ENCODE measurements at places on chromosomes 13 and 19. TPM values are rescaled to one million over a fixed set of nuclear protein-coding genes. Genes with fewer than 3 reads are reported as not detected.
A peak's percentile ranks its signal among the peaks of the same experiment; 100 is the strongest.

GRCh38 chr13:25796474-25796873, 255.3 kb downstream of the SHISA2 start:
- DNase-seq: no peak
- H3K27me3 ChIP-seq: no peaks in the 10 kb centered on the region
- no peak overlapping the region for H3K27ac ChIP-seq

- H3K27ac ChIP-seq: peak overlapping the region; percentile 71
- no peaks in the 10 kb centered on the region for H3K27me3 ChIP-seq
- no peaks in the 10 kb centered on the region for H3K36me3 ChIP-seq
- peaks cover 5% of the 10 kb centered on the region for H3K4me1 ChIP-seq
- no peak for DNase-seq
Observed at GRCh38 chr19:3699741-3700241, 477 bp downstream of the PIP5K1C start.

- H3K4me1 ChIP-seq: no peaks in the 10 kb centered on the region
- no peaks in the 10 kb centered on the region for H3K27me3 ChIP-seq
- H3K27ac ChIP-seq: no peak overlapping the region
- DNase-seq: no peak
Observed at GRCh38 chr19:43624933-43625332, 5.5 kb upstream of the ZNF428 start.

DNA sequence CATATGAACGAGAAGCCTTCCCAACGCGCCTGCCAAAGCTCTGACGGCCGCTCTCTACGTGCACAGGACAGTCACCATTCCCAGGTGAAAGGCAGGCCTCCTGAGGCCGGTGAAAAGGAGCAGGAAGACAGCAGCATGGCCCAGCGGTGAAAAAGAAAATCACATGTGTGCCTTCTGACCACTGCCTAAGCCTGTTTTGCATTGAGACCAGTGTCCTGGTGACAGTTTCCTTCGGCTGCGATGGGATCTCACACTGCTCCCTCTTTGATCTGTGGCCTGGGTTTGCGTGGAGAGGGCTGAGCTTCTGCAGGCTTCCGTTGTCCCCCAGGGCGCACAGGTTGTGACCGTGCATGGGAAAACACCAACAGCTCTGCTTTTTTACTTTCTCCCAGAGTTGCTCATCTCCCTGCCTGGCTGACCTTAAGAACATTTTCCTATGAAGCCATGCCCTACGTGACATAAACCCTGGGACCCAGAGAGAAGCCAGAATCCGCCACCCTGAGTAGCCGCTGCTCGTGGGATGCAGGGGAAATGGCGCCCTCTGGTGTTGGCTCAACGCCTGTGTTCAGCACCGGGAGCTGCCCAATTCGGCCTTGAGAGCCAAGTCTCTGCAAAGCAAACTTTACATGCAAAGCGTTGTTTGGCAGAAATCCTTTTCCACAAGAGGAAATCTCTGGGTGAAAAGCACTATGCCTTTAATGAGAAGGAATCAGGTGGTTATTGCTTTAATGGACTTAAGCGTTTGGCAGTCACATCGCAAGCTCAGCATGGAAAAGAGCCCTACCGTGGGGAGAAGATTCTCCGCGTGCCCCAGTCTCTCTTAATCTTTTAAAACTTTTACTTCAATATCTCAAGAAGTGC, 112.2 kb upstream of the GPR12 start:
- H3K4me3 ChIP-seq: no peak overlapping the region
- no peaks in the 10 kb centered on the region for H3K36me3 ChIP-seq
- no peaks in the 10 kb centered on the region for H3K4me1 ChIP-seq
- no peak for DNase-seq

- H3K4me3 ChIP-seq: no peak overlapping the region
- no peaks in the 10 kb centered on the region for H3K36me3 ChIP-seq
- no peak overlapping the region for H3K27ac ChIP-seq
- DNase-seq: no peak
- peaks cover 7% of the 10 kb centered on the region for H3K27me3 ChIP-seq
- no peaks in the 10 kb centered on the region for H3K4me1 ChIP-seq
Observed at GRCh38 chr19:28914173-28914572, 298.8 kb downstream of the UQCRFS1 start.

GRCh38 chr13:83941701-83942335, 59.5 kb upstream of the SLITRK1 start:
- DNase-seq: no peak
- no peaks in the 10 kb centered on the region for H3K36me3 ChIP-seq
- H3K27me3 ChIP-seq: no peaks in the 10 kb centered on the region
- no peaks in the 10 kb centered on the region for H3K4me1 ChIP-seq

GRCh38 chr19:1295169-1296012, 9.7 kb downstream of the EFNA2 start:
- no peaks in the 10 kb centered on the region for H3K36me3 ChIP-seq
- H3K4me3 ChIP-seq: peak overlapping the region; percentile 23
- DNase-seq: no peak
- H3K4me1 ChIP-seq: no peaks in the 10 kb centered on the region
- H3K27ac ChIP-seq: no peak overlapping the region
- H3K27me3 ChIP-seq: peaks cover 30% of the 10 kb centered on the region

DNA sequence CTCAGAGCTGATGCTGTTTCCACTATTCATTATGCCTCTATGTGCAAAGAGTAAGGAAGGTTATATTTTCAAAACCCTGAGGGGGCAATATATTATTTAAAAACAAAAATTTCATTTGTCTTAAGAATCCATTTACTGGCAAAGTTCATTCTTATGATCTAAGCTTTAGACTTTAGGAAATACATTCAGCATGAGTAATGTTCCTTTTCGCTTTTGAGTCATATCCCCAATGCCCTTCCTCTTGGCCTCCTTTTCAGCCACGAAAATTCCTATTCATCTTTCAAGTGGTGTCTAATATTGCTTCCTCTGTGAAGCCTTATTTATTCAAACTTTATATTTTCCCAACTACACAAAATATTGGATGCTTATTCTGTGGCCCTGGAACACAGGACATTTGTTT, 1317.0 kb downstream of the PCDH9 start:
- no peaks in the 10 kb centered on the region for H3K4me1 ChIP-seq
- no peak overlapping the region for H3K27ac ChIP-seq
- no peak for DNase-seq
- no peak overlapping the region for H3K4me3 ChIP-seq
- H3K27me3 ChIP-seq: no peaks in the 10 kb centered on the region

- H3K27ac ChIP-seq: no peak overlapping the region
- DNase-seq: no peak
- no peaks in the 10 kb centered on the region for H3K36me3 ChIP-seq
- H3K27me3 ChIP-seq: no peaks in the 10 kb centered on the region
- H3K4me3 ChIP-seq: no peak overlapping the region
- no peaks in the 10 kb centered on the region for H3K4me1 ChIP-seq
Observed at GRCh38 chr13:29707876-29708543, 112.5 kb upstream of the SLC7A1 start.

DNA sequence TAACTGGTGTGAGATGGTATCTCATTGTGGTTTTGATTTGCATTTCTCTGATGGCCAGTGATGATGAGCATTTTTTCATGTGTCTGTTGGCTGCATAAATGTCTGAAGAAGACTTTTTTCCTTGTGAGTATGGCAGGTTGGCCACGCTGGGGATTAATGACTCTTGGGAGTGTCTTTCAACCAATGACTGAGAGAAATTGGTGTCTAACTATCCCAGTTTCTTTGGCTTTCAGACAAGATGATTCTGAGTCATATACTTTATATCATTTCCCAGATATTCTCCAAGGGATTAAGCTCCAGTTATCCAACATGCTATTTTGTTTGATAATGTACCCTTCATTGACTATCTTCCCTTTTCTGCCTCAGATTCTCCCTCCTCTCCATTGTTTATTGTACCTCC, 35.5 kb upstream of the CSNK1A1L start:
- H3K4me3 ChIP-seq: no peak overlapping the region
- no peaks in the 10 kb centered on the region for H3K27me3 ChIP-seq
- no peaks in the 10 kb centered on the region for H3K4me1 ChIP-seq
- no peak for DNase-seq
- no peaks in the 10 kb centered on the region for H3K36me3 ChIP-seq

DNA sequence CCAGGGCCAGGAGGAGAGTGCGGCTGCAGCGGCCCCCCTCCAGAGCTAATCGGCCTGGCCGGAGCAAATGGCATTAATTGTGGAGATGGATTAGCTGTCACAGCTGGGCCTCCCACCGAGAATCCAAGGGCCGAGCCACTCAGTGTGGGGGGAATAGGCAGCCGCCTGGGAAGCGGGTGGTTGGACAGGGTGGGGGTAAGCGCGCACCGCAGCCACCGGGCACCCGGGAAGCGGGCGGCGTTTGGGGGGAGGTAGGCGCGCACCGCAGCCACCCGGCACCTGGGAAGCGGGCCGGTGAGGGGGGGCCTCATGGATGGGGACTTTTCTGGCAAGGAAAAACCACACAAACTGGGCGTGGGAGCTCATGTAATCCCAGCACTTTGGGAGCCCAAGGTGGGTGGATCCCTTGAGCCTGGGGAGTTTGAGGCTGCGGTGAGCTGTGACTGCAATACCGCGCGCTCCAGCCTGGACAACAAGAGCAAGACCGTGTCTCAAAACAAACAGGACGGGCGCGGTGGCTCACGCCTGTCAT, 9.7 kb downstream of the R3HDM4 start:
- no peaks in the 10 kb centered on the region for H3K36me3 ChIP-seq
- no peaks in the 10 kb centered on the region for H3K4me1 ChIP-seq
- DNase-seq: no peak
- no peak overlapping the region for H3K27ac ChIP-seq
- no peaks in the 10 kb centered on the region for H3K27me3 ChIP-seq

- no peaks in the 10 kb centered on the region for H3K36me3 ChIP-seq
- H3K27me3 ChIP-seq: no peaks in the 10 kb centered on the region
- H3K4me1 ChIP-seq: no peaks in the 10 kb centered on the region
- no peak overlapping the region for H3K27ac ChIP-seq
- DNase-seq: no peak
- H3K4me3 ChIP-seq: no peak overlapping the region
Observed at GRCh38 chr19:44648631-44649251, 5.0 kb downstream of the PVR start.

- H3K4me3 ChIP-seq: no peak overlapping the region
- no peaks in the 10 kb centered on the region for H3K4me1 ChIP-seq
- no peak for DNase-seq
- H3K27ac ChIP-seq: no peak overlapping the region
- no peaks in the 10 kb centered on the region for H3K36me3 ChIP-seq
Observed at GRCh38 chr19:30358821-30359580, 13.2 kb upstream of the ZNF536 start.

DNA sequence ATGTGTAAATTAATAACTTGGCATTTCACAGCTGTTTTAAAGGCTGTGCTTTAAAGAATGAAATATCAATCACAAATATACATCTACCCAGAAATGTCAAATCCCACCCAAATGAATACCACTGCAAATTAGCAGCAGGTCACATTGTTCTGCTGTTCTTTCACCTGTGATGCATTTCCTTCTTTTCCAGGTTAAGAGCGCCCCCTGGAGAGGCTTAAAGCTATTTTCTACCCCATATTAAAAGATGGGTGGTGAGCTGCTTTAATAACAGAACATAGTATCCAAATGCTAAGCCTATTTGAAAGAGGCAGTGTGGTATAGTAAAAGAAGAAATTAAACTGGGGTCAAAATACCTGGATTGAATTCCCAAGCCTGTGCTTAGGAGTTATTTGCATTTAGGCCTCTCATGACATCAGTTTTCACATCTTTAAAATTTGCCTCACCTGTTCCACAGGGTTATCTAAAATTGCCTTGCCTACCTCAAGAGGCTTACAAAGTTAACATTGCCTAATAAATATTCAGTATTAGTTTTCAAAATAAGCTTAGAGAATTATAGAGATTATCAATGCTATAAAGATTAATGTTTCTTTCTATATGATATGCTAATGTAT, 396.9 kb upstream of the SLITRK5 start:
- H3K27ac ChIP-seq: no peak overlapping the region
- H3K4me1 ChIP-seq: no peaks in the 10 kb centered on the region
- H3K36me3 ChIP-seq: no peaks in the 10 kb centered on the region
- no peak overlapping the region for H3K4me3 ChIP-seq
- H3K27me3 ChIP-seq: no peaks in the 10 kb centered on the region

DNA sequence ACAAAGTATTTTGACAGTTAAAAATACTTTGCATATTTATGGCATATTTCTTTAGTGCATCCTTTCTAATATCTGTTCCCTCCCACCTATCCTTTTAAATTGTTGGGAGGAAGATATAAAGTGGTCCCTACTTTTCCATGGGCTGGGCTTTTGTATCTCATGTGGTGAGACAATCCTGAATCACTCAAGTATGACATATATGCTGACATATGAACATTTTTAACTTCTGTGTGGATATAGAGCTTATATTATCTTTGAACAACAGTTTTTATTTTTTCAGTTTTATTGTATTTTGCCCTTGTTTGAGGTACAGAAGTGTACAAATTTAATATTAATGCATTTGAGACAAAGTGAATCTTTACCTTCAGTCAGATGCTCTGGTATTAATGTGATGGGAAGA, 3.4 kb downstream of the ZMYM2 start:
- H3K27me3 ChIP-seq: no peaks in the 10 kb centered on the region
- H3K4me3 ChIP-seq: no peak overlapping the region
- H3K36me3 ChIP-seq: no peaks in the 10 kb centered on the region
- DNase-seq: no peak
- no peak overlapping the region for H3K27ac ChIP-seq

DNA sequence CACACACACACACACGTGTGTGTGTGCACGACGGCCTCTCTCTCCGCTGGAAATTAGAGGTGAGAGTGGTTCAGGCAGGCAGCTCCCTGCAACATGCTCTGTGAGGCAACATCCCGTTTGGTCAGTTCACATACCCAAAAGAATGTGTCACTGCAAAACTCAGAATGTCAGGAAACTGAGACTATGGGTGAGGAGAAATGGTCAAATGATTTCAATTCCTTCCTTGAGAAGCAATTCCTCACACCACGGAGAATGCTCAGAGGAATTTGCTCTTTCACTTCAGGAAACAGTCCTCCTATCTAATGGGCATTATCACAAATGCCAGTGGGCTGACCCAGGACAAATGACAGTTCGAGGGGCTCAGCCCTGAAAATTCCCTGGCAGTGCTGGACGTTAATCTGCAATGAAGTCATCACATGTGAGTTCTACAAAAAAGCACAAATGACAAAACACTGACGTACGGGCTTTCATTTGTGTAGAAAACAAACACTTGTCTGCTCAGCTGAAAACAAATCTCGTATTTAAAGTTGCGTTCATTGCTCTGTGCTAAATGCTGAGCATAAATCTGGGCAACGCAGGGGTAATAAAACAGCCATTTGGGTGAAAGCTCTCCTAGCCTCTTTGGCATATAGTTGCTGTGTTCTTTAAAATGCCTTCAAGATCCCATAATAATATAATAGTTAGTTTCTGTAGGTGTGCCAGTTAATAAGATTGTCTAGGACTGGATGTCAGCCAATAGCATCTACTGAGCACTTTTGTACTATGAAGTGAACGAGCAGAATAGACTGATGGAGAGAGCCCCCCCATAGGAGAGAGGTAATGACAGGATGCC, 18.6 kb upstream of the LATS2 start:
- H3K27ac ChIP-seq: no peak overlapping the region
- DNase-seq: no peak
- no peaks in the 10 kb centered on the region for H3K36me3 ChIP-seq
- peak overlapping the region; percentile 35 for H3K4me3 ChIP-seq
- H3K27me3 ChIP-seq: no peaks in the 10 kb centered on the region

IGFL2 gene
- total RNA-seq: not detected

STOML3 gene
- total RNA-seq: not detected

CACTIN gene
- 21.8 TPM for total RNA-seq

MISP gene
- total RNA-seq: 0.16 TPM

F7 gene
- total RNA-seq: 0.33 TPM

LRRC63 gene
- 0.15 TPM for total RNA-seq

FCGBP gene
- 77.3 TPM for total RNA-seq

S1PR4 gene
- total RNA-seq: 1.9 TPM

All from breast epithelium (tissue), 4 donors.